CD4-positive, CD25-positive, alpha-beta regulatory T cell (primary cell): ENCODE measurements at places on chromosomes 1 and 21. TPM values are rescaled to one million over a fixed set of nuclear protein-coding genes. Genes with fewer than 3 reads are reported as not detected.

KCNK1 gene
- 0.99 TPM for total RNA-seq

DNA sequence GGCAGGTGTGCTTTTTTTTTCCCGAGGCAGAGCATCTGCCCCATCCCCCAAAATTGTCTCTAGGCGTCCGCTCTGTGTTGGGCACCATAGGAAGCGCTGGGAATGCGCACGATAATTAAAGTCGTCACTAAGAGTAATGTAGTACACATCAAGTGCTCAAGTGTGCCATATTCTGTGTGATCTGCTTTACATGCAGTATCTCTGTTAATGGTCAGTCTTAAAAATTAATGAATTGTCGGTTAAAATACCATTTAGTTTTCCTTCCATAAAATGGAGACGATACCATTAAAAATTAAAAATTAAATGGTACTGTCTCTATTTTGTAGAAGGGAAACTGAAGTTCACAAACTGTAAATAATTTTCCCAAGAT is 544 bp upstream of the CCT8 start:
- no peaks in the 10 kb centered on the region for H3K27me3 ChIP-seq
- H3K4me1 ChIP-seq: peaks cover 38% of the 10 kb centered on the region
- peaks cover 13% of the 10 kb centered on the region for H3K36me3 ChIP-seq
- no peak for DNase-seq
- peak overlapping the region; percentile 89 for H3K27ac ChIP-seq
- H3K4me3 ChIP-seq: peak overlapping the region; percentile 97

- H3K36me3 ChIP-seq: no peaks in the 10 kb centered on the region
- H3K27ac ChIP-seq: no peak overlapping the region
These were observed 3.5 kb downstream of the HSPG2 start for GRCh38 chr1:21933397-21934248.

DNA sequence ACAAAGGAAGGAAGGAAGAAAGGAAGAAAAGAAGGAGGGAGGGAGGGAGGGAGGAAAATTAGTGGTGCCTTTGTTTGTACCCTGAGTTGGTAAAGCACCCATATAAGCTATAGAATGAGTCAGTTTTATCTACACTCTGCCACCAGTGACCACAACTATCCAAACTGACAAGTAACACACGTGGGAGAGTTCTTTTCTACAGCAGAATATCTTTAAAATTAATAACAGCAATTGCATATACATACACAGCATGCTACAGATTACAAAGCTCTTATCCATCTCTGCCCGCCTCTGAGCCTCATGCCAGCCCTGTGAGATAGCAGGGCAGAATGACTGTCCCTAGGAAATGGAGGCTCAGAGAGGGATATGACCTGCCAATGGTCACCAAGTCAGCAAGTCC is 20.3 kb downstream of the CDCP2 start:
- no peaks in the 10 kb centered on the region for H3K4me1 ChIP-seq
- H3K4me3 ChIP-seq: no peak overlapping the region
- H3K27me3 ChIP-seq: no peaks in the 10 kb centered on the region
- no peak overlapping the region for H3K27ac ChIP-seq
- DNase-seq: no peak
- H3K36me3 ChIP-seq: no peaks in the 10 kb centered on the region

IL24 gene
- total RNA-seq: not detected

DNA sequence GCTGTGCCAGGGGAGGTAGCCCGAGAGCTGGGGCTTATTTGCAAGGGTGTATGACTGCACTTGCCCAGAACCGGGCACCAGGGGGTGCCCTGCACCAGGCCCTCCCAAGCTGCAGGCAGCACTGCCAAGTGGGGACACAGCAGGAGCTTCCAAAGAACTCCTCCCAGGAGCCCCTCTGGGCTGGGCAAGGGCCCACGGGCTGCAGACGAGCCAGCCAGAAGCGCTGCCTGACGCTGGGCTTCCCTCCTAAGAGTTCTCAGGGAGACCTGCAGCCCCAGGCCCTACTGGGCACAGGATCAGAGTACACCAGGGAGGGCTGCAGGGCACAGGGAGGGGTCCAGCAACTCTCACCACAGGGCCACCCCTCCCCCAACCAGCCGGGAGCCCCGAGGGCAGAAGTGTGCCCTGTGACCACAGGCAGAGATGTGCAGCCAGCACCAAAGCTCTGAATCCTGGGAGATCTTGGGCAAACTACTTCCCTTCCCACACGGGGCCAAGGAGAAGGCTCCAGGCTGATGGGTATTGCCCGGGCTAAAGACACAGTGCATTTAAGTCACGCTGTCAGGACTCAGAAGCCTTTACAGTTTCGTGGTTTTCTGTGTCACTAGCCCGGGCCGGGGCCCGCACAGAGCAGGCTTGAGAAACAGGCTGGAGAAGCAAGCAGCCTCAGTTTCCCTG is 63.4 kb downstream of the KCNAB2 start:
- no peak for DNase-seq
- H3K27me3 ChIP-seq: no peaks in the 10 kb centered on the region
- no peaks in the 10 kb centered on the region for H3K36me3 ChIP-seq
- H3K27ac ChIP-seq: no peak overlapping the region
- no peak overlapping the region for H3K4me3 ChIP-seq

PFKFB2 gene
- total RNA-seq: 1.1 TPM

DNA sequence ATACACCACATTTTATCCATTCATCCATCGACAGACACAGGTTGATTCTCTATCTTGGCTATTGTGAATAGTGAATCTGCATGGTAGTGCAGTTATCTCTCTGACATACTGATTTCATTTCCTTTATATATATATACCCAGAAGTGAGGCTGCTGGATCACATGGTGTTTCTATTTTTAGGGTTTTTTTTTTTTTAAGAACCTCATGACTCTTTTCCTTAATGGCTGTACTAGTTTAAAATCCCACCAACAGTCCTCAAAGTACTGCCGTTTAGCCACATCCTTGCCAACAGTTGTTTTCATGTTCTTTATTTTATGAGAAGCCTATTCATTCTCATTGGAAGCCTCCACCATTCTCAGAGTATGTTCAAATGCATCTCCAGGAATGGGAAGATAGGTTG is 258.7 kb upstream of the SNX7 start:
- H3K4me3 ChIP-seq: peak overlapping the region; percentile 7
- H3K36me3 ChIP-seq: no peaks in the 10 kb centered on the region
- DNase-seq: no peak
- peaks cover 7% of the 10 kb centered on the region for H3K4me1 ChIP-seq
- no peak overlapping the region for H3K27ac ChIP-seq

SLC30A2 gene
- total RNA-seq: not detected
